ENCODE measurements at places on chromosomes 1 and 21.

GRCh38 chr1:87179076-87179810, 149.4 kb upstream of the LMO4 start:
- DNase-seq = no peak

DNA sequence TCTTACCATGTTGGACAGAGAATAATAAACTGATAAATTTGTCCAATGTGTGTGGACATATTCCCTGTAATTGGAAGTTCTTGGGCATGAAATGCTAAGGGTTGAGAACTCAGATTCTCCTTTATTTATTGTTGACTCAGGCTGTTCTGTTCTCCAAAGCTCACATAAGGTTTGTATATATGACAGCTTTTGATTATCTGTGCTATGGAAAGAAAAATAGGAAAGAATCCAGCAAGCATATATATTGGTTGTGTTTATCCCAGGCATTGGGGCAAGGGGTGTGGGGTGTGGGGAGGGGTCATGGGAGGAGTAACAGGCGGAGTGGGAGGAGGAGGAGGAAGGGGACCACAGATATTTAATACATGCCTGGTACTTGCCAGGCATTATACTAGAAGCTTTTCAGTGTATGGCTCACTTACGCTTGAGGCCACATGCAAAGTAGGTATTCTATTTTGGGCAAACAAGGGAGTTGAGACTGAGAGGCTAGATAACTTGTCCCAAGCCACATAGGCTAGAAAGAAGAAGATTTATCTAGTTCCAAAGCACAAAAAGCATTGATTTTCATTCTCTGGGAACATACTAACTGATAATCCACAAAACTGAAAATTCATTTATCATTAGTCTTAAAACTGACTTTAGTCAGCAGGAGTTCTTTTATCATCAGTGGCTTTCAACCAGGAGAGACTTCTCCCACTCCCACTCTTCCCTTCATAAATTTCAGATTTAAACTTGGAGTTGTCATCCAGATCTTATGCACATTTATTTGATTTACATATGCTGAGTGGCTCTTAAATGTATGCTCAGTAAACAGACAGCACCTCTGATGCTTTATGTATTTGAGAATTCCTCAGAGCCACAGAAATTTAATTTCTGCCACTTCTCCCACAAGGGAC, 27.2 kb downstream of the NGF start:
- DNase-seq = no peak

GRCh38 chr1:91604632-91605031, 104.0 kb downstream of the CDC7 start:
- DNase-seq = no peak

DNA sequence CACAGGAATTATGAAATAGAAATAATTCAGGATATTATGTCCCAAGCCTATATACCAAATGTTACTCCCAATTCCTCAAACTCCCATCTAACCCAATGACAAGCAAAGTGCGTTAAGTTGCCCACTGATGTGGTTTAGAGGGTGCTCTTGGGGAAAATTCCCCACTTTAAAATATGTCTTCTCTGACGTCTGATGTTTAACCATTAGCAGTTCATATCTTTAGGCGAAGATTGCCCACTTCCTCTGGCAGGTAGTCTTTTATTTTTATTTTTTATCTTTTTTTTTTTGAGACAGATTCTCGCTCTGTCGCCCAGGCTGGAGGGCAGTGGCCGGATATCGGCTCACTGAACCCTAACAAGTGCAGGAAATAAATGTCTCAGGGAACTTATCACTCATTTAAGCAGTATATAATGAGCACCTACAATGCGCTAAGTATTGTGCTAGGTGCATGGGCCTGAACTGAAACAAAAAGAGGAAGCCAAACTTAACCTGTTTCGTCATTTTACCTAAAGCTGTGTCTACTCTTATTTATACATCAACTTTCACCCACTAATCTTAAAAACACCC, 1.3 kb upstream of the LYST start:
- no peak for DNase-seq

GRCh38 chr1:211804915-211805314, 25.6 kb downstream of the LPGAT1 start:
- no peak for DNase-seq

GRCh38 chr1:50422946-50423669, at the start of gene DMRTA2:
Gene DMRTA2 (minus strand): TSS chr1:50423443. CDS start chr1:50421536, 1,907 bp downstream.
- DNase-seq = no peak

- no peak for DNase-seq
Measured at GRCh38 chr1:20729990-20730689, 2.4 kb downstream of the SH2D5 start.

DNA sequence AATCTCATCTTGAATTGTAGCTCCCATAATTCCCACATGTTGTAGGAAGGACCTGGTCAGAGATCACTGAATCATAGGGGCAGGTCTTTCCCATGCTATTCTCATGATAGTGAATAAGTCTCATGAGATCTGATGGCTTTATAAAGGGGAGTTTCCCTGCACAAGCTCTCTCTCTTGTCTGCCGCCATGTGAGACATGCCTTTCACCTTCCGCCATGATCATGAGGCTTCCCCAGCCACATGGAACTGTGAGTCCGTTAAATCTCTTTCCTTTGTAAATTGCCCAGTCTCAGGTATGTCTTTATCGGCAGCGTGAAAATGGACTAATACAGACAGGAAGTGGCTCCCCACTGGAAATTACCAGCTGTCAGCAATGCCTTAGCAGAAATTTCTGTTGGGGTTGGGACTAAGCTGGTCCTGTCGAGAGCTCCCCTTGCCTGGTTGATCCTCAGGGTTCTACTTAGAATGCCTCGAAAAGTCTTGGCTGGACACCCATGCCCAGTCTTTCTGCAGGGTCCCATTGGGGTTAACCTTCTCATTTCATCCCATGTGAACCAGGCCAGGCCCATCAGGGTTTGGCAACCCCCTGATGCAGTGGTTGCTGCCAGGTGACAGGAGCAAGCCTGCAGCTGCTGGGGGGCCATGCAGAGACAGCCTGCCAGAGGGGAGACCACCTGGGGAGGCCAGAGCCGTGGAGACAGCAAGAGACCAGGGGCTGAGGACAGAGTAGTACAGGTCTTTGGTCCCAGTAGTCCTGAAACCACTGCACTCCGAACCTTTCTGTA, 2.8 kb upstream of the ABCG1 start:
- DNase-seq = no peak

GRCh38 chr1:208598021-208598420, 353.8 kb upstream of the PLXNA2 start:
- DNase-seq = no peak

DNA sequence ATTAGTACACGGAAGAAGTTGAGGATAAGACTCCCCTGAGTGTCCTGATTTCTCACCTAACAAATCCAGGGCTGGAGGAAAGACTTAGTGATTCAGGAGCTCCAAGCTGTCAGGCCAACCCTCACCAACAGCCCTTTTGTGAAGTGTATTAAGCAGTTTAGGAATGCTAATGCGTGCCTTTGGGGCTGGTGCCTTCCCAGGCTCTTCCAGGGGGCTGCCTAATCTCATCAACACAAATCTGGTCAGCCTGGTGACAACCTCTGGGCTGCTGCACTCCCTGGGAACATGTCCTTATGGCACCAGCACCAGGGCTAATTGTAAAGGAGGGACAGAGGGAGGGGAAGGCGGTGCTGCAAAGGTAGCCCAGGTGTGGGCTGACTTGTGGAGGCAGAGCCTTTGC, 15.5 kb downstream of the CSMD2 start:
- DNase-seq = no peak

GRCh38 chr1:39689635-39690034, 1.6 kb downstream of the HPCAL4 start:
- no peak for DNase-seq

GRCh38 chr1:155301342-155301841, at the start of gene PKLR:
Gene PKLR (minus strand): TSS chr1:155301438. CDS start chr1:155301395, 43 bp downstream.
- no peak for DNase-seq

DNA sequence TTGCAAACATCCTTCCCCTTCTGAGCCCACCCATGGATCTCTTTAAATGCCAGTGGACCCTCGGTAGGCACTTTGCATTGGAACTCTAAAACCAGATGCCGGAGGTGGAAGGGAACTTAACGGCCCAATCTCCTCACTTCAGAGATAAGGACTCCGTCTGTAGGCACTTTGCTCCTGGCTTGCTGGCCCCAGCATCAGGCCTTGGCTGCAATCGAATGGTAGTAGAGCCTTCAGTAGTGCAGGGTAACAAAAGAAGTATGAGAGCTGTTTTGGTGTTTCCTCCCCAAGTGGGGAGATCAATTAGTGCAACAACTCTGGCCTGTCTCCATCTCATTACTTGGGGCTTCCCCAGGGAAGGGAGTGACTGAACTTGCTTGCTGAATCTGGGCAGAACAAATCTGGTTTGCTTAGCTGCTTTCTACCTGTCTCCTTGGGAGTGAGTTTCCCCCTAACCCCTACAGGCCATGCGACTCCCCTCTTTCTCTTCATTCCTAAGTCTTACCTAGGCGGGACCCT, 70.8 kb downstream of the TENT5C start:
- DNase-seq = no peak

DNA sequence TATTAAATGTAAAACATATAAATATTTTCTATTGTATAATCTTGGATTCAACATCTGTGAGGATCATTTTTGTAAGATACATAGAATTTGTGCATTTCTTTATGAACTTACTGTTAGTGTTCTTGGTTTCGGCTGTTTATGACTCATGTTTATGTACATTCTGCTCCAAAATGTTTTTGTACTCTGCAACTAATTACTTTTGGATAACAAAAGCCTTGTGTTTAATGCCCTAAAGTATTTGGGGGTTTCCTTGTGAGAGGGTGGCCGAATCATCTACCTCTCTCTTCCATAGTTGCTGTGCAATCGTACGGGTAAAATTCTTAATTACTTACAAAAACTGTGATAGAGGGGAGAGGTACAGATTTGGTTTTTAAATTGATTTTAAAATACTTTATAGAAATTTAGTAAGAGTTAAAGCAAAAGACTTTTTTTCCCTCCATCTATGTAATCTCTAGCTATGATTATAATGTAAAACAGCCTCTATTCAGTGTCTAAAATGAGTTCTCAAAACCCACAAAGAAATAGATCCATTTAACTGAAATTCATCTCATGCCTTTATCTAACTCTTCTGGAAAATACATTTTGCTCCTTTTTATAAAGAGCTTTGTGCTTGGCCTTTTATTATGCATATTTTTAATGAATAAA, 38.7 kb upstream of the LRRC8C start:
- DNase-seq = no peak

GRCh38 chr21:33101300-33101911, 31.5 kb downstream of the OLIG1 start:
- DNase-seq = no peak

- no peak for DNase-seq
Measured at GRCh38 chr1:247228133-247228532, 27.7 kb upstream of the VN1R5 start.

GRCh38 chr1:231319080-231319479, 18.6 kb downstream of the EXOC8 start:
- DNase-seq = no peak

DNA sequence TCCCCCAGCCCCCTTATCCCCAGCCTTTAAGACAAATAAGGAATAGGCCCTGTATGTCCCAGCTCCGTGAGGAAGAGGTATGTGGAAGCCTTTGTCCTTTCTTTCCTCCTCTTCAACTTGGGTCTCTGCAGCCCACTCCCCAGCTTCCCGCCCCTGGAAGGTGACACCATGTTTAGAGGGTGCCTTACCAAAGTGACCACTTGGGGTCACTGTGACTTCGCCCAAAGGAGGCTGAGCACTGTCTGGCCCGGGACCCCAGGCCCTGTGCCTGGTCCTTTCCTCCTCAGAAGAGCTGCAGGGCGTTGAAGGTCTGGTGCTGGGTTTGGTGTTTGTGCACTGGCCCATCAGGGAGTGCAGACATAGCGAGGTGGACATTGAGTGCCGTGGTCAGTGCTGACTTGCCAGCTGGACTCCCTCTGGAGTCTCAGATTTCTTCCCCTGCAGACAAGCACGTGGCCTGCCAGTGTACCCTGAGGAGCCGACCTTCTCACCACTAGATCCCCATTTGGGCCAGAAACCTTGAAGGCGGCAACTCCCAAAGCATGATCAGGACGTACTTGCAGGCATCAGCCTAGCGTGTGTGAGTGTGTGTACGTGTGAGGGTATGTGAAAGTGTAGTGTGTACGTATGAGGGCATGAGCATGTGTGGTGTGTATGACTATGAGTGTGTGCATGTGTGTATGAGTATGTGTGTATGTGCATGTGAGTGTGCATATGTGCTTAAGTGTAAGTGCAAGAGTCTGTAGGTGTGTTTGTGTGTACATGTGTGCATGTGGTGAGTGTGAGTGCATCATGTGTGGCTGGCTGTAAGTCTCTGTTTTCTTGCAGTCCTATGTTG, 181.4 kb upstream of the KIAA0040 start:
- DNase-seq = no peak

Measured in cortex of kidney (tissue), 1 donor.